ENCODE measurements at places on chromosomes 5 and 9. TPM values are rescaled to one million over a fixed set of nuclear protein-coding genes. Genes with fewer than 3 reads are reported as not detected.
A peak's percentile ranks its signal among the peaks of the same experiment; 100 is the strongest.

DNA sequence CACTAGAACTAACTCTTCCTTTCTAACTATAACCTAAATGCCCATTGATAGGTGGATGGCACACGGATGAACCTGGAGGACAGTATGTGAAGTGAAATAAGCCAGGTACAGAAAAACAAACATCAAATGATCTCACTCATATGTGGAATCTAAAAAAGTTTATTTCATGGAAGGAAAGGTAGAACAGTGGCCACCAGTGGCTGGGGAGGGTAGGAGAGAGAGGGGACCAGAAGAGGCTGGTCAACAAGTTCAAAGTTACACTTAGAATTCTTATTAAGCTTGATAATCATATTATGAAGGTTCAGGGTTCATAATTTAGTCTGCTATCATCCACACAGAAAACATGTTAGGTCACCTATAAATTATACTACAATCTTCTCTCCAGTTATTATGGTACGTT lies 107.6 kb upstream of the SLC12A2 start:
- no peak for DNase-seq

- DNase-seq = no peak
Measured at GRCh38 chr5:141343242-141343952, at the start of gene PCDHGA3. PCDHGA3 (plus strand) TSS chr5:141343829; CDS start chr5:141344034, 205 bp downstream.

SV2C gene
- not detected for total RNA-seq

OR1J4 gene
- total RNA-seq = not detected

DNA sequence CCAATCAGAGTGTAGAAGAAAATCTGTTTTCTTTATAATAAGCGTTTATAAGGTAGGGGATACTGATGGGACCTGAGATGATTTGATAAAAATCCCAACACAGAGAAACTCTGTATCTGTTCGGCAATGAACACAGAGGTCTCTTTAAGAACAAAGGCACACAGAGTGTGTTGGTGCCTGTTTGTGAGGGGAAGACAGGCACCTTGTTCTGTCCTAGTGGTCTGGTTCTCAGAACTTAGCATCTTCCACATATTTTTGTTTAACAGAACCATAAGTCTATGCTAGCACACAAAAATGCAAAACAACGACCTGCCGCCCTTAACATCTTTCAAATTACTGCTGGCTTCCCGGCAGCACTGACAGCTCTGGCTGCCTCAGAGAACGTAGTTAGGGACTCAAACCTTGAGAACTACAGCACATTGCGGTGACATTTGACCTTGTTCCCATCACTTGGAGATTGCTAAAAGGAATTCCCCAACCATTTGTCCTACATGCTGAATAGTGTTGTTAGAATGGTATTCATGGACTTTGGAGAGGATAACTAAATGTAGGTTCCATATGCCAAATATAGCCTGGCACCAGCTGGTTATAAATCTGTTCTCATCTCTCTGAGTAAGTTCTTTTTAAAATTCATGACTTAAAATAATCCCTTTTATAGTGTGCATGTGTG lies 871.7 kb upstream of the TYRP1 start:
- no peak for DNase-seq

DNA sequence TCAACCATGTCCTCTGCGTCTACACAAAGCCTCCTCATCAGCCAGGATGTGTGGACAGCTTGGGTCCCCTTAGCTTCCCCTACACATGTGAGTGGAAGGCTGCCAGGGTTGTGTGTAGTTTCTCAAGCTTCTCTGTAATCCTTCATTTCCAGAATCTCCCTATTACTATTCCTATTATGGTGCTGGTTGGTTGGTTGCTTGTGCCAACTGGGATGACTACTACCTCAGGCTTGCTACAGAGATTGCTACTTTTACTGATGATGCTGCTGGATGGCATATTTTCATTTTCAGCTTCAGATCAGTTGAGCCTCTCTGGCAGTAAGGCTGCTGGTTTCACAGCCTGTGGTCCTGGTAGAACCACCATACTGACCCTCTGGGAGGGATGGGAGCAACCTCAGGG lies 39.9 kb downstream of the ATG10 start:
- DNase-seq = no peak

EIF4E1B gene
- not detected for total RNA-seq

- no peak for DNase-seq
Measured at GRCh38 chr5:40386289-40386688, 293.4 kb upstream of the PTGER4 start.

DNA sequence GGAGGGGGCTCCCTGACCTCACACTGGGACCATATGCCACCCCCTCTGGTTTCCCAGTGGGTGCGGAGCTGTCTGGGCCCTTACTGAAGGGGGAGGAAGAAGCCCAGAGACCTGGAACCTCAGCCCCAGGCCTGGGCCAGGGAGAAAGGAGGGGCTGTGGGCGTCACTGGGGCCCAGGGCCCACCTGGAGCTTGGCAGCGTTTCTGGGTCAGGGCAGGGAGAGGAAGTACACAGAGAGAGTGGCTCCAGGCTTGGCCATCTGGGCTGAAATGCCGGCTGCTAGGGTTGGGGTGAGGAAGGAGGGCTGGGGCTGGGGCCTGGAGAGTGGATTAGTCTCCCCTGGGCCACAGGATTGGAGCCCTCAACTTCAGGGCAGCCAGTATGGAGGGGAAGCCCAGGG lies 6.4 kb upstream of the DAB2IP start:
- DNase-seq = no peak

- peak; percentile 46 for DNase-seq
Measured at GRCh38 chr5:100464418-100464817, 70.8 kb upstream of the FAM174A start.

DNA sequence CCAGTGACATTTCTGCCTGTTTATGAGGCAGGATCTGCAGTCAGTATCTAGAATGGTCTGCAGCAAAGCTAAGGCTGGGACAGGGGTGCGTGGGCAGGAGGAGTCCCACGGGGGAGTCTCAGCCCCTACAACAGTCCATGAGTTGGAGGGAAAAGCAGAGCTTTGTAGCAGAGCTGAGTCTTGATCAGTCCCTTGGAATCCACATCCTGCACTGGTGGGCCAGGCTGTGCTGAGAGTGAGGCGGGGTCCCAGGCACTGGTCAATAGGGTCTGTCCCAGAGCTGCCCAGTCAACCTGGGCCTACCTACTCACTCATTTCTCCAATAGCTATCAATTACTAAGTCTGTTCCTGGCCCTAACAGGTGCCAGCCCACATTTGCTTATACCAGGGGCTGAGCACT lies 5.9 kb downstream of the ACSL6 start:
- DNase-seq = no peak

PARP8 gene
- 8.8 TPM for total RNA-seq

DNA sequence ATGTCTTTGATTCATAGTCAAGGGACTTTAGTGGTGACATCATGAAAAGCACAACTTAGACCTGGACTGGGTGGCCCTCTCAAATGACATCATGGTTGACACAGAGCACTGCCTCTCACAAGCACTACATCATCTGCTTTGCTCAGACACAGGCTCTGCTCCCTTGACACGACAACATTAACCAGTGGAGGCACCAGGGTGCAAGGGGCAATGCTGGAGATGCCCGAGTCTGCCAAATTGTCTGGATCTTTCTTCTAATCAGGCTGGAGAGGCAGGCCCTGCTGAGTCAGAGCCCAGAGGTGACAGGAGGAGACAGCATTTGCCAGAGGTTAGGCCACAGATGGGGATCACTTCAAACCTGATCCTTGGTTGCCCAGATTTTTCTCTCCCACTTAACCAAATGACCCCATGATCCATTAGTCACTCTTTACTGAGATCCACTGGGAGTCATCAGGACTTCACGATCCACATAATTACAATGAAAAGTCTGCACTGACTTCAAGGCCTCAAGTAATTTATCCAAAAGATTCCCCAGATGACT lies 174.4 kb downstream of the SLIT3 start:
- no peak for DNase-seq

DNA sequence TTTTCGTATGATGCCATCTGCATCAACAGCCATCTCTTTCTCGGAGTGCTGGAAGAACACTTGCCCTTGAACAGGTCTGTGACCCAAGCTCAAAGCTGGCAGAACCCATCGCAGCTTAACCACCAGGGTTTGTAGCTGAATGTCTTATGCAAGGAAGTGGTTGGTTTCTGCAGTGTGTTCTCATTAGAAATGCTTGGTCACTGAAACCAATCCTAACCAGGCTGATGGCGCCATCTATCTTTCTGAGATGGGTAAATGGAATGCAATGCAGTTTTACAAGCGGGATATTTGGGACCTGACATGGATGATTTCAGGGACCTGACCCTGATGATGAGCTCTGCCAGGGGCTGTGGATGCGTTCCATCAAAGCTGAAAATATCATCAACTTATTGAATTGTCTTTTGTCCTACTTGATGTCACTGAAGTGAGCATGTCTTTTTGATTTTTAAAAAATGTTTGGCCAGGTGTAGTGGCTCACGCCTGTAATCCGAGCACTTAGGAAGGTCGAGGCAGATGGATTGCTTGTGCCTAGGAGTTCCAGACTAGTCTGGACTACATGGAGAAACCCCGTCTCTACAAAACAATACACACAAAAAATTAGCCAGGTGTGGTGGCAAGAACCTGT lies 28.7 kb downstream of the DMRT3 start:
- peak; percentile 18 for DNase-seq

GRCh38 chr9:129489838-129490582 lies 130.9 kb downstream of the C9orf50 start:
- DNase-seq = no peak

GRCh38 chr5:142170254-142170953 lies 61.8 kb downstream of the NDFIP1 start:
- DNase-seq = no peak

Data from epithelial cell of proximal tubule (primary cell).